SJCRH30 (cell line): ENCODE measurements at places on chromosomes 7 and 10.

- no peak for DNase-seq
Observed at GRCh38 chr10:76175533-76176165, 744.2 kb downstream of the LRMDA start.

GRCh38 chr7:87151729-87152111, 533 bp upstream of the DMTF1 start:
- no peak for DNase-seq

- DNase-seq: no peak
Observed at GRCh38 chr10:132057191-132057681, 8.5 kb upstream of the JAKMIP3 start.

DNA sequence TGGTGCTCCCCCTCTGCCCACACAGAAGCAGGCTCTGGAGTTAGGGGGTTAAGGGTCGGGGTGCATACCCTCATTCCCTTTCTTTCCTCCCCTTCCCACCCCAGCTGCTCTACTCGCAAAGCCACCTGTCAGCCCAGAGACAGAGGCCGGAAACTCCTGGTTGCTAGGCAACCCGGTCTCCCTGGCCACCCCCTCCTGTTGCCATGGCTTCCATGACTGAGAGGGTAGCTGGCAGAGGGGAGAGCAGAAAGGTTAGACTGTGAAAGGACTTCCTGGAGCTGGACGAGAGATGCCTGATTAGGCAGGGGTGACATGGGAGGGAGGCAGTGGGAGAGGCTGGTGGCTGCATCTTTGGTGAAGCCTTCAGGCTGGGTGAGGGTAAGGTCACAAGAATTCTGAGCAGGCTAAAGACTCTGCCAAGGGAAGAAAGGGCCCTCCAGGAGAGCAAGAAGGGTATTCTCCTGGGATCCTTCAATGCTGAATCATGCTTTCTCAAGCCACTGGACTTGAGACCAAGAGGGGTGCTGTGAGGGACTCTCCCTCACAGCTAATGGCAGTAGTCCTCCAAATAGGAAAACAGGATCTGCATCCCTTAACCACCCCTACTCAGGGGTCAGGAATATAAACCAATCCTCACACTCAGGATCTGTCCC, 5.4 kb downstream of the PSD start:
- DNase-seq: peak; percentile 82

DNA sequence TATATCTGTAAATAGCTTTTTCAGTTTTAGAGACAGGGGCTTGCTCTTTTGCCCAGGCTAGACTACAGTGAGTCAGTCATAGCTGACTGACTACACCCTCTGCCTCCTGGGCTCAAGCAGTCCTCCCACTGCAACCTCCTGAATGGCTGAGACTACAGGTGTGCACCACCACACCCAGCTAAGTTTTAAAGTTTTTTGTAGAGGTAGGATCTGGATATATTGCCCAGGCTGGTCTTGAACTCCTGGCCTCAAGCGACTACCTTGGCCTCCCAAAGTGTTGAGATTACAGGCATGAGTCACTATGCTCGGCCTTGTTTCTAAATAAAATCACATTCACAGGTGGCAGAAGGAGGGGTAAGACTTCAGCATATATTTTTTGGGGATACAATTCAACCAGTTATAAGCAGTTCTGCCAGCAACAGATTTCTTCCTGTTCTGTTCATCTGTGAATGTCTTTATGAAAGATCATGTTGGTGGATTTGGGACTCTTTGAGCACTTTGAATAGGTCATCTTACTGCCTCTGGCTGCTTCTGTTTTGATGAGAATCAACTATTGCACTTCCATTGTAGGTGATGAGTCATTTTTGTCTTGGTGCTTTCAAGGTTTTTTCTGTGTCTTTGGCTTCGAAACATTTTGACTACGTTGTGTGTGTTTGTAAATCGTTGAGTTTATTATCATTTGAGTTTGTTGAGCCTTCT, 15.7 kb downstream of the RBM33 start:
- DNase-seq: no peak

DNA sequence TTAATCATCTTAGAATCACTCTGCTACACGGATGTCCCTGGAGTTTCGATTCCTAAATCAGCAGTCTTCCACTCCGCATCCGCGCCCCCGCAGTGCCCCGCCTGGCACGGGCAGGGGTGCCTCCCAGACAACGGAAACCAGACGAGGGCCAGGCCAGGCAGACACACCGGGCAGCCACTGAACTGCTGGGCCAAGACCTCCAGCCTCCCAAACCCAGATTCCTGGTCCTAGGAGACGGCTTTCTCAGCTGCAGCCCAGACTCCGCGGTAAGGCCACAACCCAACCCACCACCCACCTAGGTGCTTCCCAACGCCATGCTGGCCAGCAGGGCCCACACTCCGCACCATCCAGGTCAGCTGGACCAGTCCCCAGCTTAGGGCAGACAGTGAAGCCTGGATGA, 33.2 kb downstream of the MAD1L1 start:
- DNase-seq: no peak

GRCh38 chr10:3116508-3117100, 49.3 kb downstream of the PFKP start:
- no peak for DNase-seq

DNA sequence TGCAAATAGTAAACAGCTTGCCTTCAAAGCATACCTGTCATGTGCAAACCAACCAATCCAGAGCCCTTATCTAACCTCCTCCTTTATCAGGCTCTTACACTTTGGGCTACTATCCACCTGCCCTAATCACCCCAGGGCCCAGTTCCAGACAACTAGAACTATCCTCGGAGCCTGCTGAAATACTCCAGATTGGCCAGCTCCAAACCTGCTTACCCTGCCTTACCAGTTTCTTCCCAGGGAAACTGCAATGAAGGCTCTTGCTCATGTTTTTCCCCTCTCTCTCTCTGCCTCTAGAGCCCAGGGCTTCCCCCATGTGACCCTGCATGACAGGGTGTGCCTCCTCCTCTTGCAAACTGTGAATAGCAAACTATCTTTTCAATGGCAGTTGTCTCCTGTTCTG, 81.4 kb upstream of the CAPZA2 start:
- DNase-seq: no peak

DNA sequence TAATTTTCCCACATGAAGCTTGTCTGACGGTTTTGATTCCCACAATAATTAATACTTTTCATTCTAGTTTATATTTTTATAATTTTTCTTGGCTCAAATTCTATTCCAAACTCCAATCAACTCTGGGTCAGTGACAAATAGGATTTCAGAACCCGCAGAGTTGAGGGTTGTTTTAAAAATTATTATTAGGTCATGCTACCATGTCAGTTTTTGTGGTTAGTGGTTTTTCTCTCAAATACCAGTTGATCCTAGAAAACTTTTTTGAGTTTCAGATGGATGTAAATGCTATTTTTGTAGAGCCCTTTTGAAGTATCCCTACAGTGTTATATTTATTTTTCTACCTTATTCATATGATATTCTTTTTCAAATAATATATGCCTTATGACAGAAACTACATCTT, 237.4 kb downstream of the SEMA3D start:
- DNase-seq: peak; percentile 14

DNA sequence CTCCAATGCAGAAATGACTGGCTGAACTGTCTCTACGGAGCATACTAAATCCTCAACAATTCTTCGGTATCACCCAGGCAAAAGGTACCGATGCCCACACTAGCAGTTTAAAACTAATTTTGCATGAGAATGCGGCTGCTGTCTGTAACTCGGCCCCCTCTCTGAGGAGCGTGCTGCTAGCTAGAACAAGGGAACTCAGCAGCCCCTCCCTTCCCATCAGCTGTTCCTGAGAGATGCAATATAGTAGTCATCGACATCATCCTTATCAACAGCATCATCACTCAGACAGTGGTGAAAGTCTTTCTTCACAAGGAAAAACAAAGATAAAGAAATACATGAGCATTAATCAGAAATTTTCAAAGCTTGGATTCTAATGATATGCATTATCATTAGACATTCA, 189.1 kb upstream of the FRMD4A start:
- no peak for DNase-seq

GRCh38 chr10:122564980-122565379, 4.4 kb downstream of the DMBT1 start:
- no peak for DNase-seq

GRCh38 chr10:109474812-109475211, 448.5 kb downstream of the XPNPEP1 start:
- no peak for DNase-seq

DNA sequence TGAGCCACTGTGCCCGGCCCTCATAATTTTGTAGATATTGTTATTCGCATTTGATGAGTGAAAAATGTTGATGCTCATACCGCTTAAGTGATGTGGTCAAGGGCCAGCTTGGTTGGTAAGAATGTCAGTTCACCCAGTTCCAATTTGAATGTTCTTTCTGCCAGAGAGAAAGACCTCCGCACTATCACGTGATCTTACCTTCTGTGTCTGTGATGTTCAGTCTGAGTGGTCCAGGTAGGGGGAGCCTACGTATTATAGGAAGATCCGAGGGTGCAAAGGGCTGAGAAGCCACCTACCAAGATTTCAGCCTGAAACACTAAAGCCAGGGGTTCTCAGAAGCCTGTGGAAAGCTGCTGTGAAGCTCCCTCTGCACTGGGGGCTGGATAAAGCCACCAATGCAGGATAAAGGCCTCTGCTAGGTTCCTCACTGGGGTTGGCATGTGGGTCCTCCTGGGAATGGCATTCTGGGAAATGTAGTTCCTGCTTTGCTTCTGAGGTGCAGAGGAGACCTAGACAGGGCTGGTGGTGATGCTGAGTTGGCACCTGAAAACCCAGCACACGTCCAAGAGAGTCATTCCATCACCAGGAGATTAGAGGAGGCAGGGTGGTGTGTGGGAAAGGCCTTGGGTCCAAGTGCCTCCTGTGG, 64.7 kb upstream of the AOAH start:
- DNase-seq: no peak

DNA sequence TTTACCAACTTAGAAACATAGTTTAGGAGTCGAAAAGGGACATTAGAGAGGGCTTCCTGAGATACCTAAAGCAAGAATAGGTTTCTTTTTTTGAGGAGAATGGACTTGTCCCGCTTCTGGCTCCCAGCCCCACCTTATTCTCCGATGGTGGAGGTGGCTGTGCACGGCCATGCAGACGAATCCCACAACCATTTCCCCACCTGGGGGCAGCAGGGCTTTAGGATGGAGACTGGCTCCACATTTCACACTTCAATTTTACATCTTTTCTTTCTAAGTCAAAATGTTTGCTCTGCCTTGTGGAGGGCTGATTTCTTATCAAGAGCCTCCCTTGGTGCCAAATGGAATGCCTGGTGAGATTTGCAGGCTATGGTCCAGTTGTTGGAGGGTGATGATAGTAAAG, 118.5 kb downstream of the GLRX3 start:
- DNase-seq: no peak

- peak; percentile 90 for DNase-seq
Observed at GRCh38 chr7:82950436-82950835, 212.2 kb downstream of the PCLO start.

- DNase-seq: no peak
Observed at GRCh38 chr10:98429320-98430072, 14.5 kb upstream of the PYROXD2 start.

DNA sequence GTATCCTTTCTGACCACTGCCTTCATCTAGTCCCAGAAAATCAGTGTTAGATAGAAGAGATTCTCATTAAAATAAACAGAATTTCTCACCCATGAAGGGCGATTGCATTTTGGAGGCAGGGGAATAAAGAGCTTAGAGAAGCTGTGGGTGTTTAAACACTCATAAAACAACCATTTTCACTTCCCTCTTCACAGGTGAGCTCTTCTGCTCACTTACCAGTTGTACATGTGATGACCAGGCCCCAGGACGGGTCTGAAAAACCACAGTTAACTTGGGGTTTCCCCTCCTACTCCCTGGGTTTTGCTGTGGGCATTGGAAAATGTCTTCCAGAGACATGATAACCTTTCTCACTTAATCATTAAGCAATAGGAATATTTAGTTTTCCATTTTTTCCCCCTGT, 411.6 kb upstream of the DPP6 start:
- DNase-seq: no peak

- DNase-seq: no peak
Observed at GRCh38 chr7:139647814-139648390, 124.4 kb downstream of the CLEC2L start.

GRCh38 chr10:24039897-24040296, 169.0 kb upstream of the KIAA1217 start:
- DNase-seq: peak; percentile 63

DNA sequence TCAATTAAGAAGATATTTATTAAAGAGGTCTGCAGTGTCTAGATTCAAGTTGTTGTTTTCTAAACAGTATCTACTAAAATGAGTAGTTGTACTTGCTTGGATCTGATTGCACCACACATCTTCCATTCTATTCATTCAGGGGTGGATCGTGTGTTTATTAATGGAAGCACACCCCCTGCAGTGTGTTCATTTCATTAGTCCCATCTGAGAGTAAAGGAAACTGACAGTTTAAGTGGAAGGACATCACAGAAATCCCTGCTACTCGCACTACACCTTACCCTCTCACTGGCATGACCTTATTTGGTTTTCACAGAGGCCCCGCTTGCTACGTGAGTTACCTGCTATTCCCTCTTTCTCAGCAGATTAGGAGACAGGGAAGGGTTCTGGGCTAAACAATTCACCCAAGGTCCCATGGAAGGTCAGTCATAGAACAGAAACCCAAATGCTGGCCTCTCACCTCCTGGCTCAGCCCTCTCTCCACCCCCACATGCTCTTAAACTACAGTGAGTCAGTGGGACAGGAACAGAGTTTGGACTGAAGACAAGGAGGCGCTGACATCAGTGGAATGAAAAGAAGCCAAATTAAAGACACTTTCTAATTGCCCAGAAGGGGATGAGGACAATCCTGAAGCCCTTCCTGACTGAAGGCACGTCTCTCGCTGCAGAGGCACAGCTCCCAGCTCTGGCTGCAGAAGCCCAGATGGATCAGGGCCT, 369.2 kb upstream of the NRP1 start:
- no peak for DNase-seq

DNA sequence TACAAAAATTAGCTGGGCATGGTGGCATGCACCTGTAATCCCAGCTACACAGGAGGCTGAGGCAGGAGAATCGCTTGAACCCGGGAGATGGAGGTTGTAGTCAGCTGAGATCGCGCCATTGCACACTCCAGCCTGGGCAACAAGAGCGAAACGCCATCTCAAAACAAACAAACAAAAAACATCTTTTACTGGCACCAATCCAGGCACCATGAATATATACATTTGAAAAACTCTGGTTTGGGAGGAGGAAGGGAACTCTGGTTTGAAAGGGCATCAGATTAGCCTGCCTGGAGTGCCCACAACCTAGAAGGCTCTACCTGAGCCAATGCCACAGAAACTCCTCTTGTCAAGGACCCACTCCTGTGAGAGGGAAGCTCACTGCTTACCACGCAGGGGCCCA, 15.9 kb downstream of the POLL start:
- DNase-seq: no peak

DNA sequence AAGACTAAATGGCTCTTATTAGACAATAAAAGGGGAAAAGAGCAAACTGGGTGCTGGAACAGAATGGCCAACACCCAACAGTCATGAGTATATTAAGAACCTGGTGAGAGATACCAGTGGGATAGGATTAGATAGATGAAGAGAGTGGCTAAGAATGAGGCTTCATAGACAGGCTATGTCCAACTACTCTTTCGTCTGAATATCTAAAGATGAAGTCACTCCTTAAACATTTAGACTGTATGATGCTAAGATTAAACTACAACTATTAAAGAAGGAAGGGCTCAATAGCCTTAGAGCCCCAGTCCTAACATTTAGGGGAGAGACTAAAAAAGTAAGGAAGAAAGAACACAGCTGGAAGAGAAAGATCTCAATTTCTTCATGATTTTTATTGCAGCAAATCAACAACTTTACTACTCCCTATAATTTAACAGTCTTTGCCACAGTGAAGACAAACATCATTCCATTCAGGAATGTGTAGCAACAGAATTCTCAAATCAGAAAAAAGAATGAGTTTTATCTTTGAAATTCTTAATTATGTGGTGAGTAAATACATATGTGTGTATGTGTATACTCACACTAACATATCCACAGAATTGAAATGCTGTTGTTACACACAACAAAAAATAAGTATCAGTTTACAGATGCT, 45.6 kb downstream of the CACNA2D1 start:
- no peak for DNase-seq
